ENCODE measurements at places on chromosomes 16 and 17.
A peak's percentile ranks its signal among the peaks of the same experiment; 100 is the strongest.

- peak; percentile 63 for DNase-seq
These were observed 820 bp downstream of the TLCD1 start for GRCh38 chr17:28725166-28725659.

GRCh38 chr16:82331397-82331796 is 161.4 kb upstream of the MPHOSPH6 start:
- no peak for DNase-seq

- DNase-seq = peak; percentile 88
These were observed 611 bp downstream of the BANP start for GRCh38 chr16:87951552-87952538.

DNA sequence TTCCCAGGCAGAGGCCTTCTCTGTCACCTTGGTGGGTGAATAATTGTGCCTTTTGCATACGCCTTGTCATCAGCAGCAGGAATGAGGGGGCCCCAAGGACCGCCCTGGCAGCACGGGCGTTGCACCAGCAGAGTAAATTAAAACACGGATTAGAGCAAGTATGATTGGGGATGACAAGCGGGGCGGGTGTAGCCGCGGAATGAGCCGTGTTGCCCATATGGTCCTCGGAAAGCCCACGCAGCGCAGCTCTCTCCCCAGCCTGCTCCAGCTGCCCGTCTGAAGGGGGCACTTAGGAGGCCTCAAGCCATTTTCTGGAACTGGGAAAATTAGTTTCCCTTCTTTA is 299.4 kb upstream of the IRX3 start:
- DNase-seq = no peak

GRCh38 chr16:51119556-51119955 is 31.5 kb downstream of the SALL1 start:
- DNase-seq = no peak

GRCh38 chr16:80380514-80380913 is 160.3 kb upstream of the DYNLRB2 start:
- DNase-seq = no peak

GRCh38 chr16:83955218-83956130 is 2.4 kb downstream of the OSGIN1 start:
- peak; percentile 69 for DNase-seq

GRCh38 chr16:50473356-50473945 is 74.7 kb upstream of the NKD1 start:
- no peak for DNase-seq

- no peak for DNase-seq
These were observed 33.9 kb upstream of the GSE1 start for GRCh38 chr16:85579191-85579590.

DNA sequence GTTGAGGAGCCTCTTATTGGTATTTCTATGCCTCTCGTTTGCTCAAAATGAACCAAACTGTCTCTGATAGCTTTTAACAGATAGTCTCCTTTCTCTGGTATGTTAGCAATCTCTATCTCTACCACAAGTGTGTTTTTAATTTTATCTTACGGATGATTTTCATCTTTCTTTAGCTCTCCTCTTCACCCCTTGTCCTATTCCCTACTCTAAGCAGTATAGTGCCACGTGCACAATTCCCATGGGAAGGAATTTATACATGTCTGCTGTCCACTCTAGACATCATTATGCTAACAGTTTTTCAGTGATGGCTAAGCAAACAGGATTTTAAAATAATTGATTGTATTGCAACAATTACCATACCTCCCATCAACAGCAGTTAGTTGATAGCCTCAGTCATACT is 177.3 kb downstream of the CYB561 start:
- no peak for DNase-seq

DNA sequence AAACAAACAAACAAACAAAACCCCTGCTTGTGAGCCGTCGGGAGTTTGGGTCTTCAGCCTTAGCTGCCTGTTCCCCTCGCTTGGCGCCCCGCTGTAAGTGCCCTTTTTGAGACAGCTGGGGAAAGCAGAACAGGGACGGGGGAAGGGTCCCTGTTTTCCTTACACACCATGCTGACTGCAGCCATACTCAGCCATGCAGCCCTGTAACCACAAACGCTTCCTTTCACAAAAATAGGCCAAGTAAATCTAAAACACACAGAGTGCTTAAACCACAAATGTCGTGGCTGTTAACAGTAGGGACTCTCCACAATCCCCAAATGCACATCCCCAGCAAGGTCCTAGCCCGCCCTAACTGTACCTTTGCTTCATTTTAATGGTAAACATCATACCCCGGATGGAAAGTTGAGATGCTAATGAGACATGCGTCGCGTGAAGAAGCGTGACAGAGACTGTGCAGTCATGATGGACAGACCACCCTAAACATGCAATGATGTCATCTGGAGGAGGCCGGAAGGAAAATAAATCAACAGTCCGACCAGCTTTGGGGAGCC is 129.9 kb downstream of the MGAT5B start:
- no peak for DNase-seq

DNA sequence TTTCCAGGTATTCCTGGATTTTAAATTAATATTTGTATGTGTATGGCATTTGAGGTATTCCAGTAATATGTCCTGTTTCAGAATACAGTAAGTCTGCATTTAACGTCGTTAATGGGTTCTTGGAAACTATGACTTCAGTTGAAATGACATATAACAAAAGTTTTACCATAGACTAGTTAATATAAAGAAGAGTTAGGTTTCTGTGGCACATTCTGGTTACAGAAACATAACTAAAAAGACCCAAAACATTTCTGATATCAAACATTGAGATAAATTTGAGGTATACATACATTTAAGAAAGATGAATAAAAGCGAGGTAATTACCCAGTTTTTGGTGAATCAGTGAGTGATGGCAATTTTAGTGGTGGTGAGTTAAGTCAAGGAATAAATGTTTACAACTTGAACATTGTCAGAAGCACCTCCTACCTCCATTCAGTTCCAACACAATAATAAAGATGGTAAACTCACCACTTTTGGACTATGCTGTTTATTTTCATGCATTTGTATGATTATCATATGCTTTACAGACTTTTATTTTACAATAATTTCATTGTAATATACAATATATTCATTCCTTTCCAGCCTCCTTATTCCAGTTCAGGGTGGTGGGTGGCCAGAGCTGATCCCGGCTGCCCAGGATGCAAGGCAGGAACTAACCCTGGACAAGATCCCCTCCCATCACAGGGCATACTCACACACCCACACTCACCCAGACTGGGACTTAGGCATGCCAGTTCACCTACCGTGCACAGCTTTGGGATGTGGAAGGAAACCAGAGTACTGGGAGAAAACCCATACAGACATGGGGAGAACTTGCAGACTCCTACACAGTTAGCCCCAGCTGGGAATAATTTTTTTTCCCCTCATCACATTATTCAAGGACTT is 9.7 kb downstream of the LUC7L3 start:
- DNase-seq = no peak

- DNase-seq = no peak
These were observed 87.7 kb downstream of the MYH10 start for GRCh38 chr17:8542599-8543502.

- peak; percentile 78 for DNase-seq
These were observed 9.6 kb downstream of the GALK1 start for GRCh38 chr17:75755205-75755901.

- DNase-seq = no peak
These were observed 363.3 kb upstream of the CDH5 start for GRCh38 chr16:66003201-66003600.

DNA sequence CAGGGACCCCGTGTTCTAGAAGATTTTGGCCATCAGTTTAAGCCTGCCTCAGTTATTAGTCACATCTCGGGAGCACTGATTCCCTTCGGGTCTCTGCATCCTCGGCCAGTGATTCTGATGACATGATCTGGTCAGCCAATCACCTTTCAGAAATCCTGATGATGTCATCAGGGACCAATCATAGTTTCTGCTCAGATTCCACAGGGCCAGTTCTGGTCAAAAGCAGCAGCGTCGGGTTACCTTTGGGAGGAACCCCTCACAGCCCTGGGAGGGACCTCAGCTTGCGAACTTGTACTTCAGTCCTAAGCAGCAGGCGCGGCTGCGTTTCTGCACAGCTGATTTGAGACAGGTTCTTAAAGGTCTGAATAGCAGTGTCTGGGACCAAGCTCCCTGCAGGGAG is 13.9 kb downstream of the KDM8 start:
- no peak for DNase-seq

DNA sequence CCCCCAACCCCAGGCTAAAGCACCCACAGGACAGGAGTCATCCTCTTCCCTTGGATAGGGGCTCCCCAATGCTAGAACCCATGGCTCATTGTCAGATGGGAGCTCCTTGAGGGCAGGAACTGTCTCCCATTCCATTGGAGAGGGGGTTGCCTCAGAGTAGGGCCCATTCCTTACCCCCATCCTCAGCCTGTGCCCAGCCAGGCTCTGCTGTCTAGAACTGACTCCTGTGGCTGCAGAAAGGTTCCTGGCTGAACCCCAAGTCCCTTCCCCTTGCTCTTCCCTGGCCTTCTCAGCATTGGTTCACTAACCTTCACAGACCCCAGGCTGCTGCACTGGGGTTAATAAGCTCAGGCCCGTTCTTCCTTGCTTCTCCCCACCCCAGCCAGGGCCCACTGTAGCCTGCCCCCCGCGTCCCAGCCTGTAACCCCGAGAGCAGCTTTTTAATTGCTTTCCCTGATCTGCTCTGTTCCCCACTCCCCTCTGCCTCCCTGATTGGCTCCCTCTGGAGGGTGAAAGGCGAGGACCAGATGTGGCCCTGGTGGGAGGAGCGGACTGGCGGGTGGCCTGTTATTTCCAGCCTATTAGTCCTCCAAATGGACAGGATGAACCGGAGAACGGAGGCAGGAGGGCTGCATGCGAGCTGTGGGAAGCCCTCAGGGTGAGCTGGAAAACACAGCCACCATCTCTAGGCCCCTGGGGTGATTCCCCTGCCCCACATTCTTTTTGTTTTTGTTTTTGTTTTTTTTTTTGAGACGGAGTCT is 6.0 kb upstream of the GFAP start:
- DNase-seq = peak; percentile 31

- DNase-seq = peak; percentile 46
These were observed 111.9 kb downstream of the SOCS1 start for GRCh38 chr16:11144122-11144521.

All from kidney (tissue), 22 donors.